Activated T-helper 9 cell treated with anti-CD3 and anti-CD28 coated beads, Interleukin-2, amount 50 U/mL, for 16 hours (primary cell): ENCODE measurements at places on chromosomes 4 and X.

GRCh38 chr4:105236916-105237311, 90.2 kb downstream of the TET2 start:
- no peak for DNase-seq

GRCh38 chrX:23062359-23062758, 62.6 kb downstream of the DDX53 start:
- DNase-seq, result no peak

GRCh38 chr4:84792366-84793301, 173.9 kb downstream of the WDFY3 start:
- DNase-seq, result no peak

DNA sequence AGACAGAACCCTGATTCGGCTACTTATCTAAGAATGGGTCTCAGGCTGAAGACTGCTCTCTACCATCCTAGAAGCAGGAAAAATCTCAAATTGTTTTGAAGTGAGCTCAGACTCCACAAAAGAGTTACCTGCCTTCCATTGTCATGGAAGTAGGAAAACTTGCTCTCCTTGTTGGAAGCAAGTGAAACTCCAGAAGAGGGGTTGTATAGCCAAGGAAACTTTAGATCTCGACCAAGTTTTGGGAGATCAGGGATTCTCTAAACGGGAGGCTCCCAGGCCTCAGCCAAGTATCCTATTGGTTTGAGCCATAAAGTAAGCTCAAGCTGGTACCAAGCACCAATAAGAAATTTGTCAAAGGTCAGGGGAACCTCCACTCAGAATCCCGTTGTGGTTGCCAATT, 9.2 kb upstream of the FHDC1 start:
- DNase-seq, result no peak

DNA sequence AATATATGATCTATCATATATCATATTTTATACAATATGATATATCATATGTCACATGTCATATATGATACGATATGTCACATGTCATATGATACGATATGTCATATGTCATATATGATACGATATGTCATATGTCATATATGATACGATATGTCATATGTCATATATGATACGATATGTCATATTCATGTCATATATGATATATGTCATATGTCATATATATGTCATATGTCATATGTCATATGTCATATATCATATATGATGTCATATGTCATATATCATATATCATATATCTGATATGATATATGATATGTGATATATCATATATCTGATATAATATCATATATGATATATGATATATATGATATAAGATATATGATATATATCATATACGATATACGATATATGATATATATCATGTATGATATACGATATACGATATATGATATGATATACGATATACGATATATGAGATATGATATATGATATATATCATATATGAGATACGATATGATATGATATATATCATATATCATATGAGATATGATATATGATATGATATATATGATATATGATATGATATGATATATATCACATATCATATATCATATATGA, 122.3 kb upstream of the USP9X start:
- no peak for DNase-seq

- no peak for DNase-seq
Measured at GRCh38 chrX:51742586-51742985, 656 bp upstream of the GSPT2 start.

DNA sequence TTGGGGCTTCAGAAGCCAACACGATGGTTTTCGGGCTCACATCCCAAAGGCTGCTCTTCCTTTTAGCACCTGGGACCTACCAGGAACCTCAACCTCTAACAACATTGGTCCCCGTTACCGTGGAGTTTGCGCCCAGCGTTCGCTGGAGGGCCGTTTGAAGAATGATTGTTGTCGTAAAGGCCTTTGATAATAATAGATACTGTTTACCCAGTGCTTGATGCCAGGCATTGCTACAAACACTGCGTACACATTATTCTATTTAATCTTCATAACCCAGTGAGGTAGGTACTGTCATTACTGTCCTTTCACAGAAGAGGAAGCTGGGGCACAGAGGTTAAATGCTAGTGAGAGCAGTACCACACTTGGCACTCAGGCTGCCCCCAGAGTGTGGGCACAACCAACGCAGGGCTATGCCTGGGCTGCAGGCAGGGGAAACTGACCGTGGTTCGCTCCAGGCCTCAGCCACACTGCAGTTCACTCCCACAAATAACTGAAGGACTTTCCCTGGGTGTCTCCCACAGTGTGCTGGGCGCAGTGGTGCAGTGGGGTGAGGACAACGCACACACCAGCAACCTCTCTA, 1.0 kb upstream of the ACSL1 start:
- DNase-seq, result no peak

GRCh38 chr4:87551361-87551760, 22.2 kb upstream of the SPARCL1 start:
- no peak for DNase-seq

DNA sequence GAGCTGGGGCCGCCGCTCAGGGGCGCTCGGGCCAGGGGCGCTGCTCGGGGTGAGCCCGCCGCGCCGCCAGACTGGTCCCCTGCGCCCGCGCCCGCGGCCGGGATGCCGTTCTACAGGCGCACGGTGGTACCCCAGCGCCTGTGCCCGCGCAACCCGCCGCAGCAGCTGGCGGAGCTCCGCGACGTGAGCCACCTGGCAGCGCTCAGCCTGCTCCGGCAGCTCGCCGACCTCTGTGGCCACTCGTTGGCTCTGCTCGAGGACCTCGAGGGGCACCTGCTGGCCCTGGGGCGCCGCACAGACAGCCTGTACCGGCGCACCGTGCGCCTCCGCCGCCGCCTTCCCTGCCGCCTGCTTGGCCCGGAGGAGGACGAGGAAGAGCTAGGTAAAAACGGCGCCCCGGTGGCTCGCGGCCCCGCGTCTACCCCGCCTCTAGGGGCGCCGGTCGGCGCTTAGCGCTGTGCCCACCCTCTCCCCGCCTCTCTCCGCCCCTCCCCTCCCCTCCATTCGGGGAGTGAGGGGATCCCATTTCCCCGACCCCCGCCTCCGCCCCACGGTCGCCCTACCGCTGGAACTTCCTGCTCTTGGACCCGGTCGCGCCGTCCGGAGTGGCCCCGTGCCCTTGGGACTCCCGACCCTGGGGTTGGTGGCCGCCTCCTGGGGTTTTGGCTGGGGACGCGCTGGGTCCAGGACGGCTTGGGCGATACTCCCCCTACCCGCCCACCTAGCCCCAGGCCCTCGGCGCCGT, 513 bp downstream of the NHSL2 start:
- DNase-seq, result peak; percentile 14

GRCh38 chr4:88054229-88054628, 46.8 kb downstream of the PKD2 start:
- no peak for DNase-seq

- DNase-seq, result no peak
Measured at GRCh38 chr4:188308142-188308541, 168.9 kb downstream of the TRIML1 start.

GRCh38 chr4:74092957-74093356, 6.0 kb downstream of the CXCL2 start:
- DNase-seq, result no peak

DNA sequence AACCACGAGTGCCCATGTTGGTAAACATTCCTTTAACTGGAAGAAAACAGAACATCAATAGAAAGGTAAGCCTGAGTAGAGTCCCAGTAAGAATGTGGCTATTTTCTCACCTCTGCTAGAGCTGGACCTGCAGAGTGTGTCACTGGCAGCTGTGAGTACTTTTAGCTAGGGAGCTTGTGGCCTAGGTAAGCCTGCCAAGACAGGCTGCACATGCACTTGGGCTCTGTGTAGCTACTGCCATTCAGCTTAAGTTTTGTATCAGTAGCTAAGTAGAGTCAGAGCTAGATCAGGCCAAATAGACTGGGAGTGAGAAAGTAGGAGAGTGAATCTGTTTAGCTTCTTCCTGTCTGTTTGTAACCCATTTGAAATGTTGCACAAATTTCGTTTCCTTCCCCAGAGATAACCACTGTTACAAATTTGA, 35.3 kb downstream of the RBPJ start:
- no peak for DNase-seq

GRCh38 chrX:122252454-122252853, 931.6 kb upstream of the GRIA3 start:
- no peak for DNase-seq

- DNase-seq, result no peak
Measured at GRCh38 chr4:138460477-138461414, 218.6 kb upstream of the SLC7A11 start.

DNA sequence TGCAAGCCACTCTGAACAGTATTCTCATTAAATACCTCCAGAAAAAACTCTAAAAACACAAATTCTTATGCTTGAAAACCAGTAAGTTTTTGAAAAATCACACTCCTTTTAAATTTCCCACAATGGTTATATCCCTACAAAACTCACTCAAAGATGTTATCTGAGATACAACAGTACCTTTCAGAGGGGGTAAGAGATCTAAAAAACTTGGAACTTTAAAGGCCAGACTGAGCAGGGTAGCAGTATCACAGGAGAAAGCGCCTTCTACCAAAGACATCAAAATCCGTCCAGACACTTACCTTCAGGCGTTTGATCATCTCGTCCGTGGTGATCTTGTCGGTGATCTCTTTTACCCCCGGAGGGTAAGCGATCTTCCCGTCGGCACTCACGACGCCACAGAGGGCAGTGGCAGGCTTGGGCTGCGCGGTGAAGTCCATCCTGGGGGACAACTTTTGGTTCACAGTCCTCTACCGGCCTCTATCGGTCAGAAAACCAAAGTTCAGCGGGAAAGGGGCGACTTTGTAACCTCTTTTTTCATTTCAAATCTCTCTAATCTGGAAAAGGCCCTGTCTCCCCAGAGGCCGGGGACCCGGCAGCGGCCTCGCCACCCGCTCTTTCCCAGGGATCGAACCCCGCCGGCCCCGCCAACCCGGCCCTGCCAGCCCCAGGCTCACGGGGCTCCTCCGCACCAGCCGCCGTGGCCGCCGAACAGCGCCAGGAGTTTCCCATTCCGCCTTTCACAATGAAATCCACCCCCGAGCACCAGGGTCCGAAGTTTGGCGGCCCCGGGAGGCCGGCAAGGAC, 1.4 kb downstream of the PDS5A start:
- DNase-seq, result peak; percentile 51

DNA sequence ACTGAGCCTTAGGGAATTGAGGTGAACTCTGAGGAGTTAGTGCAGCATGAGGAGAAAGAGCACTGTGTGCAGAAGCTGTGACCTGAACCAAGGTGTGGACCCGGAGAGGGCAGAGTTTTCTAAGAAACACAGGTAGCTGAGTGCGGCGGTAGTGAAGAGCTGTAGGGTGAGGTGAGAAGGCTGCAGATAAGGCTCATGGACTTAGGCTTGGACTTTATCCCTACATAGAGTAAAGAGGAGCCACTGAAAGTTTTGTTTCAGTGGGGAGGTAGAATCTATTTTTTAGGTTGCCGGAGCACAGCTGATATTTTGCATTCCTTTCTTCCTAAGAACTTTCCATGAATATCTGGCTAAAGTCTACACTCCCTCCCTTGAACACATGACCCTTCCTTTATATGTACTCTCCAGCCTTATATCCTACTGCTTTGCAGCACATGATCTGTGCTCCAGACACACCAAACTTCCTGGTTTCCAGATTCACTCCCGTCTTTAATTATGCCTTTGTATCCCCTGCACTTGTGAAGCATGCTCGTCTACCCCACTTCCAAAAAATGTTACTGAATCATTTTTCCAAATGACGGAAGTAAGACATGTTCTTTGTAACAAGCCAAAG, 10.6 kb upstream of the PGRMC2 start:
- no peak for DNase-seq

GRCh38 chr4:124868495-124868894, 156.0 kb upstream of the ANKRD50 start:
- DNase-seq, result no peak

GRCh38 chrX:12197030-12197429, 58.8 kb downstream of the FRMPD4 start:
- DNase-seq, result no peak

DNA sequence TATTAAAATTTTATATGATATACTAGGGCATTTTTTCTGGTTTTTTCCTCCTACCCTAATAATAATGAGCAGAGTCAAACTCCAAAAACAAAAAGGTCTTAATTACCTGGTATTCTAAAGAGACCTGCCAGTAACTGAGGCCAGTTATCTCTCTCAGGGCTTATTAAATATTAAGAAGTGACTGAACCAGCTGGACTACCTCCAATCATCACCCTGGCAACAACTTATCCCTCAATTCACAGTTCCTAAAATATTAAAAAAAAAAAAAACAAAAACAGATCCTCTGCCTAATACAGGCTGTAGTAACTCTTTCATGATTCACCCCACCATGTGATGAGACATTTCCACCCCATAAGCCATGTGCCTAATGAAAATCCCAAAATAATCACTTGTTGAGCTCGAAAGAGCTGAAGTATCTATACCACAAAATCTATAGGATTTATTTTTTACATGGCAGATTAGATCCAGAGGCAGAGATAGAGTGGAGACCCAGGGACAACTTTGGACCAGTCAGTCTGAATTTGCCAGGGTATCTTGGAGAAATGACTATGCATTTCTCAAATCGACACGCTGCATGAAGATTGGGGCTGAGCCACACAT, 698.0 kb downstream of the FAT4 start:
- no peak for DNase-seq

GRCh38 chr4:17013382-17014006, 115.0 kb upstream of the LDB2 start:
- DNase-seq, result no peak

DNA sequence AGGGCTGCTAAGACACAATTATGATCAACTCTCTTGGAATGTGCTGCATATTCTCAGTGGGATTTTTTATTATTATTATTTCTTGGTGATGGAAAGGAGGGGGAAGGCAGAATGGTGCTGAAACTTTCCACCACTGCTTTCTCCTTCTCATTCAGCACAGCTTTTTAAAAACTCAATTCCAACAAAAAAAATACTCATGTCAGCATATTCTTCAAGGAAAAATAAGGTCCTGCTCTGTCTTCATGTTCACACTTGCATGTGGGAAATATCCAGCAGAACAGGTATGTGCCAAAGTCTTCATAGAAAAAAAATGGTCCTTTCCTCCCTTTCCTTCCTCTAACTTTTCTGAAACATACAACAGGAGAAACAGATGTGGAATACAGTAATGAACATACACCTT, 144.0 kb upstream of the ADAMTS3 start:
- no peak for DNase-seq

GRCh38 chr4:183552274-183553146, 47.7 kb downstream of the ING2 start:
- DNase-seq, result no peak

DNA sequence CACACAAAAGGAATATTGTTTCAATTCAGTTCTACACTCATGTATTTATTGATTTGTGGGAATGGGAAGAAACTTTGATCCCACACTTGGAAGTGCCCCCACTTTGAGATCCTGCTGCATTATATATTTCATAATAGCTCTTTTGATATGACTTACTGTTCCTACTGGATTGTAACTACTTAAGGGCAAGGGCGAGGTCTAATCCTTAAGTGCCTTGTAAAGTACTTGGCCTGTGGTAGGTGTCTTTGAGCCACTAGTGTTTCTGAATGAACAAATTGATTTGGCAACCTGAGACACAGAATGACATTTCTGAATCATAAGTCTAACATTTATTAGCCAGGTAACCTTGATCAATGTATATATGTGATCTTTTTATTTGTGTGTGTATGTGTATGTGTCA, 767.2 kb downstream of the RAB28 start:
- DNase-seq, result no peak
